SK-N-SH (cell line): ENCODE measurements at places on chromosomes 12 and 14. TPM values are rescaled to one million over a fixed set of nuclear protein-coding genes. Genes with fewer than 3 reads are reported as not detected.
A peak's percentile ranks its signal among the peaks of the same experiment; 100 is the strongest.

DNA sequence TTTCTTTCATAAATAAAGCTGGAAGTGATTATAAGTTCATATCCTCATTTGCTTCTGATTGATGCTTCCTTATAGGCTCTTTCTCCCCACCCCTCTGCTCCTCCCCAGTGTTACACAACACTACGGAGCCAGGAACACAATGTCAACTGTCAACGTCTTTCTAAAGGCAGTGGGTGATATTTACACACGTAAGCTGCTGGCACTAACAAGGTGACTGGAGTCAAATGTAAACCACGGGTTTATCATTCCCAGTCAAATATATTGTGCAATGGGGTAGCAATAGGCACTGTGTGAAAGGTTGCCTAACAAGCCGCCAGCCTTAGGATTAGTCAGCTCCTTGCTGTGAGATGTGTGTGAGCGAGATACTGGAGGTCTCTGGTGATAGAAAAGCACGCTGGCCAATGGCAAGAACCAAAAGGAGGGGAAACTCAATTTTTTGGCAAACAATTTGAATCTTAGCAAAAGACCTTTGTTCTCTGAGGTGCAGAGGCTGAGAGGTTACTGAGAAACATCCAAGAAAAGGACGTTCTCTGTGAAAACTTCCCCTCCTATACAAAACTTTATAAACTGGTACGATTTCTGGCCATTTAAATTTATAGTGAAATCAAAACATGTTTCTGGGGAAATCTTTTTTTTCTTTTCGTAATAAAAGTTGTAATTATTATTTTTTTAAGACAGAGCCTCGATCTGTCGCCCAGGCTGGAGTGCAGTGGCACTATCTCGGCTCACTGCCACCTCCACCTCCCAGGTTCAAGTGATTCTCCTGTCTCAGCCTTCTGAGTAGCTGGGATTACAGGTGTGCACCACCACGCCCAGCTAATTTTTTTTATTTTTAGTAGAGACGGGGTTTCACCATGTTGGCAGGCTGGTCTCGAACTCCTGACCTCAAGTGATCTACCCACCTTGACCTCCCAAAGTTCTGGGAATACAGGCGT lies 22.3 kb upstream of the HECTD1 start:
- DNase-seq, result no peak

- DNase-seq, result no peak
Observed at GRCh38 chr12:94663071-94663470, 12.7 kb upstream of the TMCC3 start.

GRCh38 chr12:13004361-13004760 lies 4.3 kb upstream of the HEBP1 start:
- no peak for DNase-seq

DNA sequence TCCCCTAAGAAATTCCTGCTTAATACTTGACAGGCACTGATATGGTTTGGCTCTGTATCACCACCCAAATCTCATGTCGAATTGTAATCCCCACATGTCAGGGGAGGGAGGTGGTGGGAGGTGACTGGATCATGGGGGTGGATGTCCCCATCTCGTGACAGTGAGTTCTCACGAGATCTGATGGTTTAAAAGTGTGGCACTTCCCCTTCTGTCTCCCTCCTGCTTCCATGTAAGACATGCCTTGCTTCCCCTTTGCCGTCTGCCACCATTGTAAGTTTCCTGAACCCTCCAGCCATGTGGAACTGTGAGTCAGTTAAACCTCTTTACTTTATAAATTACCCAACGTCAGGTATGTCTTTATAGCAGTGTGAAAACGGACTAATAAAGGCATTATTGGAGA lies 198.0 kb downstream of the FOXN3 start:
- no peak for DNase-seq

DNA sequence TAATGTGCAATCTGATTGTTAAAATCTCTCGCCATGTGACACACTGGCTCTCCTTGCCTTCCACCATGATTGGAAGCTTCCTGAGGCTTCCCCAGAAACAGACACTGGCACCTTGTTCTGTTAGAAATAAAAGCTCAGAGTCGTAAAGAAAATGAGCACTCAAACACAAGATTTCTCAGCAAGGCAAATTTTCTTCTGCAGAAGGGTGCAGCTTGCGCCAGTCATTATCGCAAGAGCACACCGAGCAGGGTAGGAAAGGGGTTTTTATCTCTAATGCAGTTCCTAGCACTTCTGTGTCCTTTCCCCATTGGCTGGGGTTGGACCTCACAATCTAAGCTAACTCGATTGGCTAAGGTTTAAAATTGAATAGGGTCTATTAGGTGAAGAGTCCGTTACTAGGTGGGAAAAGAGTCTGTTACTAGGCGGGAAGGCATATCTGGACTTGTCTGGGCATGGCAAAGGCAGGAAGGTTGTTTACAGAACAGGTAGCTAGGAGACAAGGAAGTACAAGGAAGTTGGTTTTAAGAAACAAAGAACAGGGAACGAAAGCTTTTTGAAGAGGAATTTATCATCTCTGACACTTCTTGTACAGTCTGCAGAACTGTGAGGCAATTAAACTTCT lies 62.6 kb upstream of the BICD1 start:
- no peak for DNase-seq

GRCh38 chr12:97336900-97337751 lies 125.5 kb upstream of the RMST start:
- DNase-seq, result no peak

DNA sequence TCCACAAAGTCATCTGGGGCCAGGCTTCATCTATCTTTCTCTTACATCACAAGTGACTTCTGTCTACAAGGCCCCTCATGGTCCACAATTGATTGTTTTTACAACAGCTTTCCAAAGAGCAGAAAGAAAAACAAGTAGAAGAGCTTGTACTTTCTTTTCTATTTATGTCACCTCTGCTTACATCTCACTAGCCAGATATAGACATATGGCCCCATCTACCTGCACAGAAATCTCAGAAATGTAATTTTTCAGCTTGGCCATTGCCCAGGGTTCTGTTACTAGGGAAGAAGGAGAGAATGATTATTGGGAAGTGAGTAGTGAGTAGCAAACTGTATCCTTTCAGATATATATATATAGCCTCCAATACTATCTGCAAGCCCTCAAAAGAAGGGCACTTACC lies 210.5 kb upstream of the PLEKHG7 start:
- no peak for DNase-seq

DNA sequence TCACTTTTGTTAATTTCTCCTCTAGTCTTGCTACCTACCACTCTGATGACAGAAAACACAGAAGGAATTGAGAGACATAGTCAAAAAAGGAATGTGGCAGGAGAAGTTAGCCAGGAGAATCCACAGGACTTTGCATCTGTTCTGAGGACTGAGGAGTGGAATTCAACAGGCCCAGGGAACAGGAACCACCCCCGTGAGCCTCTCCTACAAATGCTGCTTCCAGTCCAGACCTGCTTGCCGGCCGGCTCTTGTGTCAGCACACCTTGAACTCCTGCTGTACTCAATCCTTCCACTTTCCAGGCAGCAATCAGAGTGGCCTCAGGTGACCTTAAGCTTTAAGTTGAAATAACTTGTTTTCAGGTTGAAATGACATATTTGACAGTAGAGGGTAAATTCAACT lies 903.1 kb downstream of the BCL11B start:
- DNase-seq, result no peak

GRCh38 chr12:116697716-116698115 lies 40.2 kb downstream of the SPRING1 start:
- no peak for DNase-seq

DNA sequence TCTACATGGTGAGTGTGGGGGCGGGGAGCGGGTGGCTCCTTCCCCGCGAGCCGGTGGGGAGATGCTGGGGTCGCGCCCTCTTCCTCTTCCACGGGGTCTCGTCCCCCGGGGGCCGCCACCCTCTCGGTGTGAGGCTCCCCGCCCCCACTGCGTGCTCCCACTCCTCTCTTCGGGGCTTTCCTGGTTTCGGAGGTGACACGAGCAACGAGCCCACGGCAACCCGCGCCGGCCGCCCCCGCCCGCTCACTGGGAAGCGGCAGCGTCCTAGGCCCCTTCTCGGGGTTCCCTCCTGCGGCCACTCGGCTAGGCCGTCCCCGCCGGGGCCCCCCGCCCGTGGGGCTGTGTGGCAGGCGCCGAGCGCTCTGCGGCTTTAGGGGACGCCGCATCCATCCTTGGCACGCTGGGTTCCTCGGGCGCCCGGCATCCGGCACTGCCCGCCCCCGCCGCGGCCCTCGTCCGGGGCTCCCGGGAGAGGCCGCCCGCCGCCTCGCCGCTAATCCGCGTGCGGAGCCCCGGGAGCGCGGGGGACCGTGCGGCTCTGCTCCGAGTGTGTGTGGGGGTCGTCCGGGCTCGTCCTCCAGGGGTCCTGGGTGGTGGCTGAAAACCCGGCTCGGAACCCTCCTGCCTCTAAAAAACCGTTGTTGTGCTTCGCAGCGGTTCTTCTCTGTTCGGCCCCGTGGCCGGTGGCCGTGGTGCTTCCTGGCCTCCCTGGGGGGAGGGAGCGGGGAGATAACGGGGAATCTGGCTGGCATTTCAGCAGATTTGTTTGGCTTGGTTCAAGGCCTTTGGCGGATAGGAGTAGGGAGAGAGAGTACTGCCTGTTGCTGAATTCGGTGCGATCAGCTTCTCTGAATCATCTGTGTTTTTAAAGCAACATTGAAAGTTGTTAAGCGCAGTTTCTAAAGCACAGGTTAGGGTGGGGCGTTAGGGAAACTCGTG lies 1.0 kb downstream of the PCNX1 start:
- DNase-seq, result peak; percentile 78

GRCh38 chr12:87939182-87939581 lies 90.0 kb downstream of the C12orf50 start:
- no peak for DNase-seq

DNA sequence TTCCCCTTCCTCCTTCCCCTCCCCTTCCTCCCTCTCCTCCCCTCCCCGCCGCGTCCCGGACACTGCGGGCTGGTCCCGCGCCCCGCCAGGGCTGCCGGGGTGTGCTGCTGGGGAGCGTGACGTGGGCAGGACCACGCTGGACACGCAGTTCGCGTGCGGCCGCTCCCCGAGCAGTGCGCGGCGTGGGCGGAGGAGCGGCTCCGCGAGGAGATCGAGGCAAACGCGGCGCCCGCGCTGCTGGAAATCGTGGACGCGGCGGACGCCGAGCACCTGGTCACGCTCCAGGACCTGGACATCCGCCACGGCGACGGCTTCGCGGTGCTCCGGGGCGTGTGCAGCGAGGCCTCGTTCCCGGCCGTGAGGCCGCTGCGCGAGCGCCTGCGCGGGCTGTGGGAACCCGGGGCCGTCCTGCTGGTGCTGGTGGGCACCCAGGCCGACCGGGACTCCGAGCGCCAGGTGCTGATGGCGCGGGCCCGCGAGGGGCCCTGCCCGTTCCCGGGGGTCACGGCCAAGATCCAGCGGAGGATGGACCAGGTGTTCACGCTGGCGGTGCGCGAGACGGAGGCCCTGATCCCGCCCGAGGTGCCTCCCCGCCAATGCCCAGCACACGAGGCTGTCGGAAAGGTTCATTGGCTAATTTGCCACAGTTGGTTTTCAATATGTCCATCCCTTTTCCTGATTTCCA lies 84.3 kb downstream of the TNFAIP2 start:
- peak; percentile 79 for DNase-seq

DNA sequence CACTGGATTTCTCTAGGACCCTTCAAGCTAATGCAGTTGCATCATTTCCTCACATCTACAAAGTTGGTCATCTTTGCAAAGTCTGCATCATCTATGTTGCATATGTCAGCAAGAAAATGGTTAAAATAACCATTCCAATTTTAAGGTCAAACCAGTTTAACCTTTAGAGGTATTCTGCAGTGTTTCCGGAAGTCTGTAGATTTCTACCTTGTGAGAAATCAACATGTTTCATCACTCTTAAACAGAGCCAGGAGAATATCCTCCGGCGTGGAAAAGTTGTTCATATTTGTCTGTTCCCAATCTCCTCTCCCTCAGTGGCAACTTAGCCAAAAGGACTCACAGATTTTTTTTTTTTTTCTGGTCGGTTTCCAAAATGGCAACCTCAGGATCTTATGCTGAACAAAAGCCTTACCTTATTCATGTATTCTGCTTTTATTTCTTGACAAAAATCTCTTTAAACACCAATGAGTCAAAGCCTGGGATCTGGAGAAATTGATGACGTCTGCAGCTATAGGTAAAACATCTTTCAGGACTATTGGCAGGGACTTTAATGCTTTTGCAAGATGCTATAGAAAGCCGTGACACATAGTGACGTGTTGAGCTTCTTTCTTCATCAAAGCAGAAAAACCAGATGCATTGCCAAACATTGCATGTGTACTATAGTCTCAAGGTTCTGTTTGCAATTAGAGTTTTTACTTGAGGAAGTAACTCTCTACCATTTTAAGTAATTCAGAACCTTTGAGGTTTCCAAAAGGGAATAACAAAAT lies 16.0 kb upstream of the CDK17 start:
- no peak for DNase-seq

DNA sequence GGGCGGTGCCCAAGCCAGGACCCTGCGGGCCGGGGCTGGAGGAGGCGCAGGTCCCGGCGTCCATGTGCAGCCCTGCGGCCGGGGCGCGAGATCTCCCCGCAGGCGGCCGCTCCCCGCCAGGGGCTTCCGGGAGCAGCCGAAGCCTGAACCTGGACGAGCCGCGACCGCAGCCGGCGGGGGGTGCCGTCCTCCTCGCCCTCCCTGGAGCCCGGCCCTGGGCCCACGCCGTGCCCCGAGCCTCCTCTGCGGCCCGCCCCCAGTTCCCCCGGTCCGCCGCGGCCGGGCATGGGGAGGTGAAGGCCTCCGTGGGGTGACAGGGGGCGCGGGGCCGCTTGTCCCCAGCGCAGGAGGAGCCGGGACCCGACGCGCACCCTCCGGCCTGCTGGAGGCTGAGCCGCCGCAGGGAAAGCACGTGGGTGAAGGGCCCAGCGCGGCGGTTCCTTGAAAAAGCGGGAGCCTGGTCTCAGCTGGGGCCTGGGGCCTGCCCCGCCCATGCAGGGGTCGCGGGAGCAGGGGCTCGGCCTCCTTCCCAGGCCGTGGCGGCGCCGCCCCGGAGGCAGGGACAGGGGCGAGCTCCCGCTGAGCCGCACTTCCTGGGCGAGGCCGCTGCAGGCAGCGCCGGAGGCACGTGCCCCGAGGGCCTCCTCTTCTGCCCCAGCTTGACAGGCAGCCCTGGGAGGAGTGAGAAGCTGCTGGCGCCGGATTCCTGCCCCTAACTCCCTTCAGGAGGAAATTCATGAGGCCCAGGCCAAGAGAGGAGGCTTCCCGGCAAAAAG lies 55.6 kb upstream of the PPP2R5C start:
- no peak for DNase-seq

GRCh38 chr12:52005903-52006703 lies 643 bp upstream of the TAMALIN start:
- no peak for DNase-seq

DNA sequence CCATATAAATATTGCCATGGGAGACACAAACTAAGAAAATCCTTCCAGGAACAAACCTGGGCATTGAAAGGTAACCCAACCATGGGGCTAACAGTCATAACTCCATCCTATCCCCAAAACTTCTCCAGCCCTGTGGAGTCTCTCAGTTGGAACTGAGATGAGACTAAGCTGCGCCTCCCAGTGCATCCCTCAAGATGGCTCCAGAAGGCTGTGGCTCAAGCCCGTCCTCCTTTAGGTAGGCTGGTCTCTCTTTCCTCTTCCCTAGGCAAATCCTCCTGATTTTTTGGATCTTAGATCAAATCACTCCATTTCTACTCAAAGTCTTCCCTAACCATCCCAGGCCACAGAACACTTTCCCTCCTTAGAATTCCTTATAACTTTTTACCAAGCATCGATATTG lies 364.3 kb upstream of the CCDC196 start:
- DNase-seq, result no peak

Gene RERGL
- 0.13 and 0.19 TPM in 2 replicates for polyA plus RNA-seq

Gene DLGAP5
- polyA plus RNA-seq, result 6.2 and 6.4 TPM in 2 replicates

Gene TRPV4
- polyA plus RNA-seq, result 5.2 and 5.4 TPM in 2 replicates

Gene CAPRIN2
- polyA plus RNA-seq, result 21.4 and 29.1 TPM in 2 replicates

Gene C12orf42
- polyA plus RNA-seq, result not detected in 2 replicates

Gene SDR9C7
- not detected in 2 replicates for polyA plus RNA-seq

Gene SOCS2
- polyA plus RNA-seq, result 24.1 and 24.8 TPM in 2 replicates

Gene KRT3
- polyA plus RNA-seq, result not detected in 2 replicates

Gene LMNTD1
- polyA plus RNA-seq, result 0.20 and 0.32 TPM in 2 replicates
